Spleen (tissue), 13 donors: ENCODE measurements at places on chromosomes 16 and 17. TPM values are rescaled to one million over a fixed set of nuclear protein-coding genes. Genes with fewer than 3 reads are reported as not detected.

DNA sequence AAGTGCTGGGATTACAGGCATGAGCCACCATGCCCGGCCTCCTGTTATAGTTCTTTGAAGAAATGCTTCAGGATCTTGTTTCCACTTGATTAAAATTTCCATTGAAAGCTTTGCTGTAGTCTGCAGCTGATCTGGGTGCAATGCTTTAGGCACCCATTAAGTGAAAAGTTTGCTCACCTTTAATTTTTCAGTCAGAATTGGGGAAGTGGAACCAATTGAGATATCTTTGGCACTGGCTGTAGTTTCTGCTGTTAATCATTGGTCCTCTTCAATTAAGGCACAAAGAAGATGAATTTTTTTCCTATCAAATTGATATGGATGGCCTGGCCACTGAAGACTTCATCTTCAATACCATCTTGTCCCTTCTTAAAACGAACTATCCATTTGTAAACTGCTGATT lies 336.1 kb upstream of the TBX2 start:
- no peak overlapping the region for H3K4me3 ChIP-seq
- H3K27ac ChIP-seq: no peak overlapping the region
- H3K4me1 ChIP-seq: no peaks in the 10 kb centered on the region
- DNase-seq: no peak
- no peaks in the 10 kb centered on the region for H3K27me3 ChIP-seq

Gene E2F4
- total RNA-seq: 120 TPM

Gene SDR42E2
- not detected for total RNA-seq

GRCh38 chr17:71430281-71430680 lies 690.5 kb upstream of the SOX9 start:
- H3K4me3 ChIP-seq: no peak overlapping the region
- no peaks in the 10 kb centered on the region for H3K36me3 ChIP-seq
- no peaks in the 10 kb centered on the region for H3K27me3 ChIP-seq
- DNase-seq: no peak
- no peak overlapping the region for H3K27ac ChIP-seq
- H3K4me1 ChIP-seq: no peaks in the 10 kb centered on the region

Gene MAPT
- total RNA-seq: 0.66 TPM

Gene CD300C
- total RNA-seq: 5.4 TPM

DNA sequence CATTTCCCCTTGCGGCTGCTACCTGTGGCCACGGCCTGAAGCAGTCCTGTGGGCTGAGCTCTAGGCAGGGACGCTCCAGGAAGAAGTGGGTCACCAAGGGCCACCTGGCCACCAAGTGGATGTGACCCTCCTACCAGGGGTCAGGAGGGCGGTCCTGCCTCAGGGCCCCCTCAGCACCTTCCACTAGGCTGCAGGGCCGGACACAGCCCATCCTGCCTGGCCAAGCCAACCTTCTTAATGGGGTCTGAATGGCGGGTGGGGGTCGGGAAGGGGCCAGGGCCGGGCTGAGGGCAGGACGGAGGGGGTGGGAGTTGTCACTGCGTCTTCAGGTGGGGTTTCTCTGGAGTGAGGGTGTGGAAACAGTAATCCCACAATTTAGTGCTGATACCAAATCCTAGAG lies 13.2 kb upstream of the MLKL start:
- no peaks in the 10 kb centered on the region for H3K27me3 ChIP-seq
- H3K36me3 ChIP-seq: no peaks in the 10 kb centered on the region
- H3K4me1 ChIP-seq: no peaks in the 10 kb centered on the region
- H3K4me3 ChIP-seq: no peak overlapping the region
- peak; percentile 69 for DNase-seq

Gene C16orf89
- total RNA-seq: 0.52 TPM

GRCh38 chr17:38544839-38545209 lies 60.9 kb downstream of the SRCIN1 start:
- no peaks in the 10 kb centered on the region for H3K36me3 ChIP-seq
- no peak overlapping the region for H3K4me3 ChIP-seq
- H3K27ac ChIP-seq: no peak overlapping the region
- no peak for DNase-seq
- no peaks in the 10 kb centered on the region for H3K27me3 ChIP-seq
- no peaks in the 10 kb centered on the region for H3K4me1 ChIP-seq
